ENCODE measurements at places on chromosomes 7 and 10. TPM values are rescaled to one million over a fixed set of nuclear protein-coding genes. Genes with fewer than 3 reads are reported as not detected.

ADCY1 gene
- total RNA-seq = 0.67 TPM

PPA1 gene
- total RNA-seq = 182 TPM

TAS2R41 gene
- total RNA-seq = not detected

TMEM270 gene
- total RNA-seq = not detected

PLAU gene
- 51.2 TPM for total RNA-seq

IFIT1B gene
- not detected for total RNA-seq

LBX1 gene
- not detected for total RNA-seq

PSAP gene
- total RNA-seq = 651 TPM

NPTX2 gene
- total RNA-seq = 3.4 TPM

PHKG1 gene
- total RNA-seq = 0.33 TPM

ZNF804B gene
- total RNA-seq = not detected

UMAD1 gene
- 5.2 TPM for total RNA-seq

RPEL1 gene
- 0.33 TPM for total RNA-seq

FZD1 gene
- total RNA-seq = 7.2 TPM

ARHGAP12 gene
- 29.7 TPM for total RNA-seq

CARD11 gene
- total RNA-seq = 3.5 TPM

AS3MT gene
- total RNA-seq = 0.98 TPM

LCOR gene
- 29.4 TPM for total RNA-seq

DKK1 gene
- 81.9 TPM for total RNA-seq

AZGP1 gene
- not detected for total RNA-seq

RSPH10B2 gene
- total RNA-seq = not detected

CFTR gene
- not detected for total RNA-seq

CXCL12 gene
- total RNA-seq = 6.5 TPM

SND1 gene
- 311 TPM for total RNA-seq

KLHL7 gene
- 35.1 TPM for total RNA-seq

SORCS3 gene
- under 0.01 TPM for total RNA-seq

EN2 gene
- not detected for total RNA-seq

LIPN gene
- total RNA-seq = not detected

SRI gene
- 155 TPM for total RNA-seq

GBX1 gene
- total RNA-seq = under 0.01 TPM

CH25H gene
- total RNA-seq = 8.5 TPM

PIP gene
- not detected for total RNA-seq

ZDHHC6 gene
- 24.8 TPM for total RNA-seq

CAMK2B gene
- 0.65 TPM for total RNA-seq

ACBD7 gene
- total RNA-seq = 0.65 TPM

CDC14C gene
- not detected for total RNA-seq

COL28A1 gene
- total RNA-seq = not detected

LRIT1 gene
- total RNA-seq = not detected

DRGX gene
- total RNA-seq = not detected

C10orf95 gene
- not detected for total RNA-seq
